Large intestine (tissue), 12 donors: ENCODE measurements at places on chromosomes 2 and 18.

GRCh38 chr18:55774505-55774904 is 186.5 kb upstream of the TCF4 start:
- DNase-seq, result no peak

GRCh38 chr18:48954886-48955819 is 4.4 kb upstream of the SMAD7 start:
- DNase-seq, result no peak

DNA sequence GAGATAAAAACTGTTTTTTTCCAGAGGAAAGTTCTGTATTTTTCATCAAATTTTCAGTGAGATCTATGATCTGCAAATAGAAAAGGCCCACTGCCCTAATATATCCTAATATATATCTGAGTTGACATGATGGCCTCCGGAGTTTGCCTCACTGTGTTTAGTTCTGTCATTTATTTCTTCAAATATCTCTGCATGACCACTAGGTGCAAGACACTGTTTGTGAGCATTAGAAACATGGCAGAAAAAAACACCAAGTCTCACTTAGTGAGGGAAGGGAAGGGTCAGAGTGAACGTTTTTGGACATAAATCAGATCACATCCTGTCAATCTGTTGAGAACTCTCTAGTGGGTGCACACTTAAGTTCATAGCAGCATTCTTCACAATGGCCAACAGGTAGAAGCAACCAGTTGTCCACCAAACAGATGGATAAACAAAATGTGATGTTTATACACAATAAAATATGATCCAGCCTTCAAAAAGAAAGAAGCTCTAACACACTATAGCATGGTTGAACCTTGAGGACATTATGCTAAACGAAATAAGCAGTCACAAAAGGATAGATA is 53.4 kb downstream of the SPIRE1 start:
- no peak for DNase-seq

DNA sequence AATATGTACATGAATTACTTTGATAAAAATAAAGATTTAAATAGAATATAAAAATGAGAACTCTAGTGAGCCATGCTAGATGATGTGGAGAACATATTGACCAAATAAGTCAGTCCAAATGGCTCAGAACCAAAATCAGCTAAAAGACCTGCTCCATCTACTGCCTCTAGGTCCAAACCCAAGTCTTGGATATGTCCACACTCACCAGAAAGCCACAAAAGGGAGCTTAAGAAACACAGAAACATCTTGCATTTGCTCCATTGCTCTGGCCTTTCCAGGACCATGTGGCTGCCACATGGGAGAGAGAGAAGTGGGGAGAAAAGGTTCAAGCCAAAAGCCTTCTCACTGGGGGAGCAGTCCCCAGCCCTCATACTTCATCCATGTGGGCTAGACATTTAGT is 272.5 kb downstream of the DYSF start:
- DNase-seq, result no peak

GRCh38 chr2:196330645-196331044 is 159.3 kb upstream of the STK17B start:
- no peak for DNase-seq

- DNase-seq, result no peak
Measured at GRCh38 chr2:9910699-9911098, 40.8 kb upstream of the GRHL1 start.

DNA sequence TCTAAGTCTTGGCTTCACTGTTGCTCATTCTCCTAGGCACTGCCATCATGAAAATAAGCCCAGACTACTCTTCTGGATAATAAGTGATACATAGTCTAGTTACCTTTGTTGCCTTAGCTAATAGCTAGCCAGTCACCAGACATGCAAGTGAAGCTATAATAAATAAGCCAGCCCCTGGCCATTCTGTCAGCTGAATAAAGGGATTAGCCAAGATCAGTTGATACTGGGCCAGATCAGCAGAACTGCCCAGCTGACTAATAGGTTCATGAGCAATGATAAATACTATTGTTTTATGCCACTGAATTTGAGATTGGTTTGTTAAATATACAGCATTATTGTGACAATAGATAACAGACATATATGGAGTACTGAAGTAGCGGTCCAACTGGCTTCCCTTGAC is 8.0 kb upstream of the C2orf69 start:
- DNase-seq, result no peak

DNA sequence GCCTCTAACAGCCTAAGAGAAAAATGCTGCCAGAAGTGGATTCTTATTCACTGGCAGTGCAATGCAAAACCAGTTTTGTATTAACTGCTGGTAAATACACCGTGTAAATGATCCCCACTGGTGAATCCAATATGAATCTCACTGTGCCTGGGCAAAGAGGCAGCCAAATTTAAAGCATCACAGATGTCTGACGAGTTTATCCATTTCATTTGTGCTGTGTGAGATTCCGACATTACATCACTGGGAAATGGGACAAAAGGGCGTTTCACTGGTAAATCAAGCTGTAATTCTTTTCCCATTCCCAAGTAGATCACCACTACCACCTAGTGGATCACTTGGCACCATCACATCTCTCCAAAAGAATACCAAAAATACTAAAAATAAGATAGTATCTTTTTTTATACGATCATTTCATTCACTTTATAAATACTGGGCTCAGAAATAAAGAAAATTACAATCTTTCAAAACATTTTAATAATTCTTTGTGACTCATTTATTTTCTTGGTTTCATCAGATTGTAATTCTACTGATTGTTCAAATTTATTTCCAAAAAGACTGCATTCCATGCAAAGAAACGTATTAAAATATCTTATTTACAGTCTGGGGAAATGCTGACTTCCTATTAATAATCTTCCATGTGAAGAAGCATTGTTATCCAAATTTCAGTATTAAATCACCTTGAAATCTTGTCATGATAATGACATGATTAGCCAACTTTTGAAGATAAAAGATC is 125.6 kb downstream of the GRB14 start:
- peak; percentile 3 for DNase-seq

GRCh38 chr2:167411367-167411766 is 523.1 kb downstream of the XIRP2 start:
- DNase-seq, result no peak
